Urothelium cell line (cell line): ENCODE measurements at places on chromosomes 11 and 22.

GRCh38 chr11:22407921-22408320 lies 69.7 kb downstream of the SLC17A6 start:
- DNase-seq = no peak

DNA sequence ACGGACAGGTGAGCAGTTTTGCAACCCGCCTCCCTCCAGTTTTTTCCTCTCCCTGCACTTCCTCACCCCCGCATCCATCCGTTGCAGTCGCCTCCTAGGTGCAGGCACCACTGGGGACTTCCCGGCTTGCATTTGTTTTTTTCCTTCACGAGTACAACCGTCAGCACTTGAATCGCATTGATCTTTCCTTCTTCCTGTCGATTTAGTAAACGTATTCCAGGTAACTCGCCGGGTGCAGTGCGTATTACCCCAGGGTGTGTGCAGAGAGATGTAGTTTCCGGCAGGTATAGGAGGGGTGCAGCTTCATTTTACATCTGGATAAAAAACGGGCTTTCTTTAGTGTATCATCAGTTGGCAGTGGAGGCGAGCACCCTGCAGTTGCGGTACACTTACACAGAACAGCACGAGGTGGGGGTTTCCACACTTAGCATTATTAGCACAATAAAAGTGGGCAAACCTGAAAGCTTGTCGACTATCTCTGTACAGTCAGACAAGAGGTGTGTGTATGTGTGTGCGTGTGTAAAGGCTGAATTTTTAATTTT lies at the start of gene SORL1-AS1:
TSS of gene SORL1-AS1 (minus strand) at position 359 of the 542 bp plus-strand sequence.
- DNase-seq = no peak

DNA sequence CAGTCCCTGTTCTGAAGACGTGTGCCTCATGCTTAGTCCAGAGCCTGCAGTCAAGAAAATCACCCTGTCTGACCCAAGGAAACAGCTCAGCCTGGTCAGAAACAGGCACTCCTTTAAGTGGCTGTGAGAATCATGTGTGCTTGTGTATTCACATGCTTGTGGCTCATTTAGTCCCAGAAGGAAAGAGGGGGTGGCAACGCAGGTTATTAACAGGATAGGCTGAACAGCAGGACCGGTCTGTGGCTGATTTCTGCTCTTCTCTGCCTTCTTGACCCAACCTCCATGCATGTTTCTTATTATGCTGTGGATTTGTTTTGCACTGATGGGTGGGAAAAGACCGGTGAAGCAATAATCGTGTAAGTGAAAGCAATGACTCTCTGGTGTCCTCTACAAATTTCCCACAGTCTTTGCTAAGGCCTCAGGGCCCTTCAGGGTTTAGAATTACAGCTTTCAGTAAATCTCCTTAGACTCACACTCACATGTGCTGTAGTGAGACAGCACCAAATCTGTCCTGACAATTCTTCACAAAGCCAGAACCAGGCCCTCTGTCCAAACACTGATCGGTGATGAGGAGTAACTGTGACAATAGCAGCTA lies 288.1 kb downstream of the ETS1 start:
- no peak for DNase-seq

DNA sequence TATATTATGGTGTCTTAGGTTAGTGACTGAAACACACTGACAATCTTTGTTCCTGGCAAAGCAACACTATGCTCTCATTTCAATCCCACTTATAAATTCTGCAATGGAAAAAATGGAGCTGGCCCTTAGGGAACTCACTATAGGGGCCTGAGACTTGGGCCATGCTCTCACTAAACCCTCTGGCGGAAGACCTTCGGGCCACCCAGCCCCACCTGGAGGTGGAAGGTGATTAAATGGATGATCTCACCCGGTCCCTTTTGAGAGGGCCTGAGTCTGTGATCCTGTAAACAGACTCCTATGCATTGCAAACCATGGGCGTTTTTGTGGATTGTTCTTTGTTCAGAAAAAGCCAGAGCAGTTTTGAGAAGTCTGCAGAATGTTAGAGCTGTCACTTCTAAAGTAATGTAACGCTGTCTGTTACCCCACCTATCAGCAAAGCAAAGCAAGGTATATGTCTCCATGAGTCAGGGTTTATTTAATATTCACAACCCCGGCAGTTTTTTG lies 17.0 kb upstream of the CDON start:
- DNase-seq = peak; percentile 19

DNA sequence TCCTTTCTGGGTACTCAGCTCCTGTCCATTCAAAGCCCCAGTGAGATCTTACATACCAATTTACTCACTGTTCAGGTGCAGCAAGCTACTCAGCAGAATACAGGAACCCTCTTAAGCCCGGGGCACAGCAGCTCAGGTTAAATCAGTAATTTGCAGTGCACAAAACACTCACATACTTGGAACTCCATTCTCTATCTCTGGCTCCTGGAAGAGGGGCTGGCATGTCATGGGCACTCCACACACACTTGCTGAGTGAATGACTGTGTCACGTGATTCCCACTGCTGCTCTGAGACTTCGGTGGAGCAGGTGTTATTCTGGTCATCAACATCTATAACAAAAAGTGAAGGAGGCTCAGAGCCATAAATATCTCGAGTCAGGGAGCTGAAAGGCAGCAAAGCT lies 157.3 kb upstream of the BDNF start:
- no peak for DNase-seq
